AG10803 (cell line): ENCODE measurements at places on chromosomes 12 and 14.

DNA sequence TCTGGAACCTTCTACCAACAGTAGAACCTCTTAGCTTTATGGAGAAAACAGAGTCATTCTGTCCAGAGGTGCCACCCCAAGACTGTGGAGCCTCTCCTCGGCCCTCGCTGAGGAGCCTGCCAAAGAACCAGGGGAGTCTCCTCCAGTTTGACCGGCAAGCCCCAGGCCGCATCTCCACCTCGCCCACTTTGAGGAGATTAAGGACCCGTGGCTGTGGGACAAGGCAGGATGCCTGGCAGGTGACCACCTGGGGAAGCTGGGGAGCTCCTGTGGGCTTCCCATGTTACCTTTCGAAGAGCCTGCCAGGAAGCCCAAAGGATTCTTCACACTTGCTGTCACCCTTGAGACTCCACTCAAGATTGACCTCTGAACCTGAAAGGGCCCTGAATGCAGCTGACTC, 3.8 kb downstream of the PLEKHG7 start:
- no peak for DNase-seq

DNA sequence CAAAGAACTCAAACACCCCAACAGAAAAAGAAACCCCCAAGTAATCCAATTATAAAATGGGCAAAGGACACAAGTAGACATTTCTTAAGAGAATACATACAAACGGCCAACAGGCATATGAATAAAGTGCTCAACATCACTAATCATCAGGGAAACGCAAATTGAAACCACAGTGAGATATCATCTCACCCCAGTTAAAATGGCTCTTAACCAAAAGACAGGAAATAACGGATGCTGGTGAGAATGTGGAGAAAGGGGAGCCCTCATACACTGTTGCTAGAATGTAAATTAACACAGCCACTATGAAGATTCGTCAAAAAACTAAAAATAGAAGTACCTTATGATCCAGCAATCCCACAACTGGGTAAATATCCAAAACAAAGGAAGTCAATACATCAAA, 52.4 kb downstream of the CLMN start:
- DNase-seq = no peak

DNA sequence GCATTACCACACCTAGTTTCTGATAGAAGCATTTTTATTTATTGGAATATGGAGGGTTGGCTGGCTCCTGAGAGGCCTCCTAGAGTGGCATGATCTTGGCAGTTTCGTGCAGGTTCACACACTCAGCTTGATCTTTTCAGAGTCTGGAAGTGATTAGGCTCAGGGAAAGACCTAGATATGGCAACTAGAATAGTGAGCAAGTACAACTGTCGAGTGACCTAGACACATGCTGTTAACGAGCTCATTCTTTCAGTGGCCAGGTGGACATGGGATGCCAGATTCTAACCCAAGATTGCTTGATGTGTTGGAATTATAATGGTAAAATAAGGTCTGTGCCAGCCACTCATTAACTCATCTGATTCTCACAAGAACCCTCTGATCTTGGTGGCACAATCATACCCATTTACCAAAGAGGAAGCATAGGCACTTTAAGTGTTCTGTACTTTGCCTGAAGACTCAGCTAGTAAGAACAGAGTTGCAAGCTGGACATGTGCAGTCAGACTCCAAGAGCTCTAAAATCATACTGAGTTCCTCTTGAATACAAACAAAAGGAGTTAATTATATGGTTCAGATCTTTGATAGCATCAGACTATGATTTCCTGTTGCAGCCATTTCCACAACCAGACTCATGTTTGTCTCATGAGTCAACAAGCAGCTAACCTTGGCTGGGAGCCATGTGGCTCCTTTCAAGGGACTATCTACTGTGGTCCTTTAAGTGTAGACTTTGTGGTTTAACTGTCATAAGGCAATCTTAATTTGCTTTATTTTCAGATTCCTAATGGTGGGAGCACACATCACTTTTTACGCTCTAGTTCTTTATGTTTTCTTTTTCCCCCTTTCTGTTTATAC, 144.2 kb downstream of the PLEKHA5 start:
- DNase-seq = peak; percentile 97

GRCh38 chr14:52310541-52310940, 3.6 kb upstream of the PTGER2 start:
- no peak for DNase-seq

- no peak for DNase-seq
These were observed 10.3 kb upstream of the AMN start for GRCh38 chr14:102911991-102912761.

GRCh38 chr12:122523846-122524718, 2.7 kb downstream of the RSRC2 start:
- peak; percentile 14 for DNase-seq

DNA sequence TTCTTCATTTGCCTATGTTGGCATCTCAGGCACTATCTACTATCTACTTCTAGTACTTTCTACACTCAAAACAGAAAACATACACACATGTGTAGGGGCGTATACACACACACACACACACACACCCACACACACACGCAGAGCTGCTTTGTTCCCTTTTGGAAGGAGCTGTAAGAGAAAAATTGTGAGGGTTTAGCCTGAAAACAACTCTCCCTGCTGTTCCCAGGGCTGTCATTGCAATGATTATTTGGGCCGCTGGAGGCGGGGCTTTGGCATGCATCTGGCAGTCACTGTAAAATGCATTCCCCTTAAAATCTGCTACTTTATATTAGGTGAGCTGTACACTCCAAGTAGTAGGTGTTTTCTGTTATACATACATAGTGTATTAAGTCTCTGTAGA, 29.1 kb upstream of the SLC38A2 start:
- peak; percentile 79 for DNase-seq

- DNase-seq = no peak
These were observed 280.9 kb downstream of the LRIG3 start for GRCh38 chr12:58639318-58639934.

DNA sequence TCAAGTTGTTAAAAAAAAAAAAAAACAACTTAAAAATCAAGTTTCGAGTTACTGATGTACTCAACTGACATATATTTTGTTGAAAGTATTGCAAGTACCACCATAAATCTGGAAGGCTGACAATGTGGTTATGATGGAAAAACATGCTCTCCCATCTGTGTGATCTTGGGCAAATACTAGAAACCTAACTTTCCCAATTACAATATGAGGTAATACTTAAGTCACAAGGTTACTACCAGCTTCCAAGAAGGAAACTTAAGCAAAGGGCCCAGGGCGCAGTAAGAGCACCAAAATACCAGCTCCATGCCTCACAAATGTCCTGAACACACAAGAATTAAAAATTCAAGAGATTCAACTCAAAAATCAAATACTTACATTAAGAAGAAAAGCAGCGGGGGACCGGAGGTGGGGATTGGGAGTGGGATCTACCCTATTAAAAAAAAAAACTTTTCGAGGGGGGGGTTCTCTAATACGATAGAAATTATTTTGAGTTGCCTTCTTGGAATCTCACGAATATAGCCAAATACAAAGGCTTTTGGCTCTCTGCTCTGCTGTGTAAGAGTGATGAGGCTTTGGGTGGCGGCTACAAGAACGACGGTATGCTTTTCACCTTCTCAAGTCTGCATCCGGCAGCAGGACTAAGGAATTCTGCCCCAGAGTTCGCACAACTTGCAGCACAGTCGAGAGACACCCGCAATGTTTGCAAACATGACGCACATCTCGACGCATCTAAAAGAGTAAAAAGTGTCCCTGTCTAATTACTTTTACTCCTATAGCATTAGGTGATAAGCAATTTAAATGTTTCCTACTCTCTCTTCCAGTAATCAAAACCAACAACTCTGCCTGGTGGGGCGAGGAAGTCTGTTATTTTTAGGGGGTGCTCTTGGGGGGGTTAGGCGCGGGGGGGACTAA, 1.1 kb downstream of the SAV1 start:
- peak; percentile 79 for DNase-seq

DNA sequence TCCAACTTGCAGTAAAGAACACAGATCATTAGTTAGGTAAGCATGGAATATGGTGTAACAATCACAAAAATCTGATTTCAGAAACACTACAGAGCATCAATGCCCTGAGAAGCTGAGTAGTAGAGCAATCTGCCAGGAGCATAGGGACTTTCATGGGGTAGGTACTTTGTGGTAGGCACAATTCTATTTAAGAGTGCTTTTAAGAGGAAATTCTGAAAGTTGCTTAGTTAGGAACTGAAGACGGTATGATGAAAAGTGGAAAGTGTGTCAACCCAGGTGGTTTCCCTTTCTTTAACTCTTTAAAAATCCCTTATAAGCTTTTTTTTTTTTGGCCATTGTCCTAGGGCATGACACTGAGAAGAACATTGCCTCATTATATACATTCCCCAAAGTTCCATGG, 535.7 kb upstream of the FBXO33 start:
- no peak for DNase-seq

DNA sequence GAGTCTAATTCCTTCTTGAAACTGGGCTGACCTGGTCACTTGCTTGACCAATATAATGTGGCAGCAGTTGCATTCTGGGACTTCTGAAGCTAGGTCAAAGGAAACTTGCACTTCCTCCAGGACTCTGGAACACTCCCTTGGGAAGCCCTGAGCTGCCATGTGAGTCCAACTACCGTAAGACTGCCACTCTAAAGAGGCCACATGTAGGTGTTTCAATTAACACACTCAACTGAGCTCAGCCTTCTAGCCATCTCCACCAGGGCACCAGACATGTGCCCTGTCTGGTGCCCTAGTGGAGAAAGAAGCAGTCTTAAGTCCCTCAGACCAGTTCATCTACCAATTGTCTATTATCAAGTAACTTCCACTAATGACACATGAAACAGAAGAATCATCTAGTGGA, 6.1 kb upstream of the TEP1 start:
- DNase-seq = no peak

- peak; percentile 76 for DNase-seq
These were observed 44.5 kb downstream of the KDM2B start for GRCh38 chr12:121536054-121536898.

DNA sequence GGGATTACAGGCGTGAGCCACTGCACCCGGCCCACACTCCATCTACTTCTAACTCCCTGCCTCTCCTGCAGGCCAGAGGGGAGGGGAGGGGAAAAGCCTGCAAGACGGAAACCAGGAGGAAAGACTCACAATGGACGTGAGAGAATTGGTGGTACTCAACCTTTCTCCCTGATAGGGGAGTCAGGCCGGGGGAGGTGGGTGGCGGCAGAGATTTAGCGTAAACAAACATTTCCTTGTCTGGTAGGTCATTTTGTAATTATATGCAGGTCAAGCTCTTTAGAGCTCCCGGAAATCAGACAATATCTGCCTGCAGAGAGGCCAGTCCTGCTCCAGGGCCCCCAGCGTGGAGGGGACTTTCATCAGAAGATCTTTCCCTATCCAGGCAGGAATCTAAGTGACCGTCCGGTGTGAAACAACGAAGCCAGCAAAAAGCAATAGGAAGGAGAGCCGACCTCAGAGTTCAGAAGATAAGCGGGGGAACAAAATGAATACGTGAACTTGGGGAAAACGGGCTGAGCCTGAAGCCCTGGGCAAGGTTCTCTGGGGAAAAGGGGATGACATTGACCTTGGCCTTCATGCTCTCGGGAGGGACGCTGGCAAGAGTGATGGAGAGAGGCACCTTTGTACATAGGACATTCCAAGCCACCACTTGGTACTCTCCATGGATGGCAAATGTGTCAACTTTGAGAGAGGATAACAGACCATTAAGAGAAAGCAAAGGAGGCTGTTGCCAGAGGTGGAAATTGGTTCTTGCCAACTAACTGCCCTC, 62.3 kb downstream of the SPRING1 start:
- DNase-seq = no peak

- DNase-seq = peak; percentile 79
These were observed 27.7 kb upstream of the HIGD1C start for GRCh38 chr12:50924439-50925341.

DNA sequence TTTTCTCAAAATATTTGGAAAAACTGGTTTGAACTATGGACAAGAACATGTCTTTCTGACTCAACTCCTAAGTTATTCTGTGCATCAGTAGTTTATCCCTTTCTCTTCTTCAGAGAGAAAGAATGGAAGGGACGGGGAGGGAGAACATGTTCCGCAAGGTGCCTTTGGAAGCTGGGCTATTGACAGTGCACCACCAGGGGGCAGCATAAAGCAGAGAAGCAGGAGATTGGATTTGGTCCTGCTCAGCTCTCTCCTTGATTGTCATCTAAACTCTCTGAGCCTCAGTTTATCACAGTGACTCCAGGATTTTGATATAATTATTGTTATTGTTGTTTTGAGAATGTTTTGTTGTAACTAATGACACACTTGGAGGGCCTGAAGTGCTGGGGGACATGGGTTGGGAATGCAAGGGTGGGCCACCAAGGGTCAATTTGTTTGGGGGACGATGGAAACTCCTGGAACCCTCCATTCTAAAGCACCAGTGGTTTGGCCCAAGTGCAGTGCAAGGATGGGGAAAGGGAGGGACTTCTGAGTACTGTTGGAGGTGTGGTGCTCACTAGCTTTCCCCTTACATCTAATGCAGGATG, 45.3 kb upstream of the ANO6 start:
- peak; percentile 75 for DNase-seq

- no peak for DNase-seq
These were observed 10.6 kb upstream of the PCK2 start for GRCh38 chr14:24083462-24083861.

DNA sequence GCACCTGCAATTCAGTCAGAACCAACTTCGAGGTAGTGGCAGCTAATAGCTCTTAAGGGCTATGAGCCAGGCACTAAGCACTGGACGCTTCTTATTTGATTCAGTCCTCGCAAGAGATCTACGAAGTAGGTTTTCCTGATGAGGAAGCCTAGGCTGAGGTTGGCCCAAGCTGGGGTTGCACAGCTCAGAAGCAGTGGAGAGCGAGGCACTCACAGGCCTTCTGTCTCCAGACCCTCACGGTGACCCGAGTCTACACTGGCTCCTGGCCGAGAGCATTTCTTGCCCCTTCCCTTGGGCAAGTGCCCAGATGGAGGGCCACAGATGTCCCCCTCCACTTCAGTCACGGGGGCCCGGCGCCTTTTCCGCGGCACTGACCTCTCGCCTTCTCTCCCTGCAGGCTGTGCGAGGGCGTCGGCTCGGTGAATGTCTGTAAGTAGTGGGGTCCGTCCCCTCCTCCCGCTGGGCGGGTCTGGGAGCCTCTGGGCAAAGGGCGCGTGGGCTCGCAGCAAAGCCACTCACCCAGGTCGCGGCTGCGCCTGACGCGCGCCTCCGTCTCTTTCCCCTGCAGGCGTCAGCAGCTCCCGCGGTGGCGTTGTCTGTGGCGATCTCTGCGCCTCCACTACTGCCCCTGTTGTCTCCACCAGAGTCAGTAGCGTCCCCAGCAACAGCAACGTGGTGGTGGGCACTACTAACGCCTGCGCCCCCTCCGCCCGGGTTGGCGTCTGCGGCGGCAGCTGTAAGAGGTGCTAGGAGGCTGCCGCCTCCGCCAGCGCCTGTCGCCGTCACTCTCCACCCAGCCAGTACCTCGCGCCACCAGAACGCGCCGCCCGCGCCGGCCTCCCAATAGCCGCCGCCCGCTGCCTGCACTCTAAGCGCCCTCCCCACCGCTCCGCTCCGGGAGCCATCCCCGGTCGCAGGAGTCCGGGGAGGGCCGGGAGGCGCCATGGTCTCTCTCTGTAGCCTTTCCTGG, 13.1 kb downstream of the KRT83 start:
- peak; percentile 45 for DNase-seq

- DNase-seq = peak; percentile 67
These were observed 599.8 kb upstream of the TMEM132C start for GRCh38 chr12:127667131-127667685.
